WTC11 (cell line): ENCODE measurements at places on chromosomes 5 and 9. TPM values are rescaled to one million over a fixed set of nuclear protein-coding genes. Genes with fewer than 3 reads are reported as not detected.

DNA sequence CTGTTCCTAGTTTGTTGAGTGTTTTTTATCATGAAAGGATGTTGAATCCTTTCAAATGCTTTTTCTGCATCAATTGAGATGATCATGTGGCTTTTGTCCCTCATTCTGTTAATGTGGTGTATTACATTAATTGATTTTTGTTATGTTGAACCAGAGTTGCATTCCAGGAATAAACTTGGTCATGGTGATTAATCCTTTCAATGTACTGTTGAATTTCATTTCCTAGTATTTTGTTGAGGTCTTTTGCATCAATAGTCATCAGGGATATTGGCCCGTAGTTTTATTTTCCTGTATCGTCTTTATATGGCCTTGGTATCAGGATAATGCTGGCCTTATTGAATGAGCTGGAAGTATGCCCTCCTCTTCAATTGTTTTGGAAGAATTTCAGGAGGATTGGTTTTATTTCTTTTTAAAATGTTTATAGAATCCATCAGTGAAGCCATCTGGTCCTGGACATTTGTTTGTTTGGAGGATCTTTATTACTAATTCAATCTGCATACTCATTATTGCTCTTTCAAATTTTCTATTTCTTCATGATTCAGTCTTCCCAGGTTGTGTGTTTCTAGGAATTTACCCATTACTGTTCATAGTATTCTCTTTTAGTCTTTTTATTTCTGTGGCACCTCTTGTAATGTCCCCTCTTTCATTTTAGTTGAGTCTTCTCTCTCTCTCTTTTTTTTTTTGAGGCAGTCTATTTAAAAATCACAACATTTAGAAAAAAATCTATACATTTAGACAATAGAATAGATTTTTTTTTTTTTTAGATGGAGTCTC is 32.1 kb downstream of the FGD3 start:
- peaks cover 8% of the 10 kb centered on the region for H3K27me3 ChIP-seq
- peaks cover 29% of the 10 kb centered on the region for H3K4me1 ChIP-seq
- no peak overlapping the region for H3K27ac ChIP-seq
- H3K4me3 ChIP-seq = no peak overlapping the region

GRCh38 chr9:76403352-76403751 is 9.1 kb upstream of the RFK start:
- no peak overlapping the region for H3K27ac ChIP-seq
- H3K4me1 ChIP-seq = peaks cover 13% of the 10 kb centered on the region
- no peaks in the 10 kb centered on the region; the same call in 1 of the 2 replicates for H3K27me3 ChIP-seq
- no peaks in the 10 kb centered on the region for H3K36me3 ChIP-seq

DNA sequence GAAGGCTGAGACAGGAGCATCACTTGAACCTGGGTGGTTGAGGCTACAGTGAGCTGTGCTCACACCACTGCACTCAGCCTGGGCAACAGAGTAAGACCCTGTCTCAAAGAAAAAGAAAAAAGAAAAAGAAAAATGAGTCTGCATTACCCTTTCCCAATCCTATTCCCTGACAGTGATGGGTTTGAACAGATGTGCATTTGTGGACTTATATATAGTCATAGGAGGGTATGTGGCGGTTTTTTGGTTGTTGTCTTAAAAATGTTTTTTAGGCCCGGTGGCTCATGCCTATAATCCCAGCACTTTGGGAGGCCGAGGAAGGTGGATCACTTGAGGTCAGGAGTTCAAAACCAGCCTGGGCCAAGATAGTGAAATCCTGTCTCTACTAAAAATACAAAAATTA is 13.4 kb downstream of the HDHD3 start:
- no peak overlapping the region for H3K27ac ChIP-seq
- H3K4me1 ChIP-seq = peaks cover 12% of the 10 kb centered on the region
- no peak overlapping the region for H3K4me3 ChIP-seq
- DNase-seq = no peak
- no peaks in the 10 kb centered on the region for H3K36me3 ChIP-seq
- H3K27me3 ChIP-seq = no peaks in the 10 kb centered on the region

- no peak overlapping the region for H3K27ac ChIP-seq
- H3K27me3 ChIP-seq = peaks cover 3% of the 10 kb centered on the region; the same call in 1 of the 2 replicates
- no peak overlapping the region for H3K4me3 ChIP-seq
- H3K36me3 ChIP-seq = peaks cover 37% of the 10 kb centered on the region
- no peak for DNase-seq
Observed at GRCh38 chr5:39014561-39014960, 59.6 kb downstream of the RICTOR start.

The ATP6V0E1 gene
- 72.7 to 80.9 TPM (median 77.1 TPM) in 3 replicates for total RNA-seq
